ENCODE measurements at places on chromosomes 2 and 18.

DNA sequence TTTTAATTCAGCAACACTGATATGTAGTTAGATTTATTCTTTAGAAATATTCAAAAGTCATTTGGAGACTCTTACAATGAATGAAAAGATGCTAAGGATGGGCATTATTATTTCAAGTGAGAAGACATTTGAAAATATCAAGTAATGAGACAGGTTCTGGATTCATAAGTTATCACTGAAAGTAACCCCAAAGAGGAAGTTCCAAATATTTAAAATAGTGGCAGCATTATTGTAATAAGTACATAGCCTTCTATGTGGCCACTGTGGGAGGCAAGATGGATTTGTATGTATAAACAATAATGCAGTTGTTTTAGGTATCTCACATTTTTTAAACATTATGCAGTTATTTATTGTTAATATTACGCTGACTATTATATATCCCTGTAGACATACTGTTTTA, 29.7 kb downstream of the ZC3H6 start:
- DNase-seq = no peak

DNA sequence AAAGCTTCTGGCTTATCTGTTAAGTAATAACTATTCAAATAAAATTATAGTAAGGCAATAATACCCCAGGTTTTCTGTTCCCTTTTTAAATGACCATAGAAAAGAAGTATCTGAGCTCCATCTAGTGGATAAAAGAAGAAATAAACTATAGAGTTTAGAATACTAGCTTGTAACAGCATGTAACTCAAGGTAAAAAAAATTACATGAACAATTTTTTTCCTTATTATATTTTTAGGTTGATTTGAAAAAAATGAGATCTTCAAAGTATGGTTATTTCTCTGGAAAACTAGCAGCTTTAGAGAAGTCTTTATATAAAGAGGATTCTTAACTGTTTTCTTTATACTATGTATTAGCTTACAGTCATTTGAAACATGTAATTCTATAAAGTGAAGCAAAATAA, 58.1 kb downstream of the NCKAP1 start:
- DNase-seq = peak; percentile 16

DNA sequence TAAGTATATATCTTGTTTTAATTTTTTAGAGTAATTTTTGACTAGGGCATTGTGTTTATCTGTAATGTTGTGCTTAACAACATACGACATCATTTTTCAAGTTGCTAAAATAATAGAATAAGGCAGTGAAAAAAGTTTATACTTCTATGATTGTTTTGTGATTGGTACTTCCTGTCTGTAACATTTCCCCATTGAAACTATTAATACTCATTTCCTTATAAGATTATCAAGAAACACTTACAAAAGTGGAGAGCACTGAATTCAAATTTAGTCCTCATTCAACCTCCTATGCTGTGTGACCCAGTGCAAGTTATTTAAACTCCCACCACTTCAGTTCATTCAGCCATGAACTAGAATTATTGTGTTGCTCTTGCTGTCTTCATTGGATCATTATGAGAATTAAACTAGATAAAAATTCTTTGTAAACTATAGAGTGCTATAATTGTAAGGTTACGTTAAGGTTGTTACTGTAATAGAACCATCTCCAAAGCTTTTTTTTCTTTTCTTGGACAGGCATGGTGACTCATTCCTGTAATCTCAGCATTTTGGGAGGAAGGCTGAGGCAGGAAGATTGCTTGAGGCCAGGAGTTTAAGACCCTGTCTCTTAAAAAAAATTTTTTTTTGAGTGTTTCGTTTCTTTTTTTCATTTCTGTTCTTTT, 2.8 kb downstream of the ETAA1 start:
- DNase-seq = no peak

DNA sequence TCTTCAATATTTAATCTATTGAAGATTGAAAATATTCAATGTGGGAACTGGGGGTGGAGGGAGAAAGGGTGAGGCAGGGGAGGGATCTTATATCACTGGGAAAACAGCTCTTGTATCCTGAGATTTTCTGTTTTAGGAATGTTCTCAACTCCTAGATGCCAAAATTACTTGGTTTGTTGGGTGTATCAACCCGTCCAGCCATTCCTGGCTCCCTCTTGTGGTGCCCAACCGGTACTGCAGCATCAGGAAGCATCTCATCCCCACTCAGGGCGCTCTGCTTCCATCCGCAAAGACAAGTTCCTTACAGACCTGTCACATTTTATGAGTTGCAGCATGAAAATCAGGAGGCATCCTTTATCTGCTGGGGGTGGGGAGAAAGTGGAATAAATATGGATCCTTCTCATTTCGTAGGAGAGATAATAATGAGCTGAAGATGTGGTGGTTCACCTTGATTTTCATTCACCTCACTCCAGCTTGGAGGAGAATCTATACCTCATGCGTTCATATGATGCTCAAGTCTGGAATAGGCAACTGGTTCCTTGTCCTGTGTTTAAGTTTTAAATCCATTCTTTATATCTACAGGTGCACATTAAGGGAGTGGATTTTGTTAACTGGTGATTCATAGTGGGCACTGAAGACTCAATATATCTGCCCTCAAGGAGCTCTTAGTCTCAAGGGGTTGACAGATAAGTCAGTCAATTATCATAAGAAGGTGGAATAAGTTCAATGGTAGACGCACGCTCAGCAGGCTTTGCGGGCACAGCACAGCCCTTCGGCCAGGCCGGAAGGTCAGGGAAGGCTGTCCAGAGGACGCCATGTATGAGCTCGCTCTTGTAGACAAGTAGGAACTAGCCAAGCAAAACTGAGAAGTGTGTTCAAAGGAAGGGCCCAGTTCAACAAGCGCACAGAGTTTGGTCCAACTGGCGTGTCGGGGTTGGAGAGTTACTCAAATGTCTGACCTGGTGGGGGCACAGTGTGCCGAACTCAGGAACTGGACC, 127.3 kb downstream of the RNF144A start:
- DNase-seq = peak; percentile 67

- DNase-seq = no peak
Observed at GRCh38 chr2:233381638-233381995, 27.3 kb downstream of the DGKD start.

DNA sequence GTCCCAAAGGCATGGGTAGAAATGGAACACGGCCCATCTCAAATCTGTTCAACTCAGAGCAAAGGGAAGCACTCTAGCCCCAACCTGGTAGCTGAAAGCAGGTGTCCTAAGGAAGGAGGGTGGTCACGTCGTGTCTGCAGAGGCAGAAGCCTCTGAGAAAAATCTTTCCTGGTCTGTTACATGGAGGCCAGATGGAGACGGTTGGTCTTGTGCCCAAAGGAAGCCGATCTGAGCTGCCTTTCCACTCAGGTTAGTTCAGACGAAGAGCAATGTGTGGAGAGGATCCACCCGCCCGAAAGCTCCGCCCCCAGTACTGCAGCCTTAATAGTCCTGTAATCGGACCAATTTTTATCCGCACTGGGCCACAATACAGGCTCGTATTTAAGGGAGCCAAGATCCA, 54.9 kb upstream of the AMMECR1L start:
- DNase-seq = no peak

DNA sequence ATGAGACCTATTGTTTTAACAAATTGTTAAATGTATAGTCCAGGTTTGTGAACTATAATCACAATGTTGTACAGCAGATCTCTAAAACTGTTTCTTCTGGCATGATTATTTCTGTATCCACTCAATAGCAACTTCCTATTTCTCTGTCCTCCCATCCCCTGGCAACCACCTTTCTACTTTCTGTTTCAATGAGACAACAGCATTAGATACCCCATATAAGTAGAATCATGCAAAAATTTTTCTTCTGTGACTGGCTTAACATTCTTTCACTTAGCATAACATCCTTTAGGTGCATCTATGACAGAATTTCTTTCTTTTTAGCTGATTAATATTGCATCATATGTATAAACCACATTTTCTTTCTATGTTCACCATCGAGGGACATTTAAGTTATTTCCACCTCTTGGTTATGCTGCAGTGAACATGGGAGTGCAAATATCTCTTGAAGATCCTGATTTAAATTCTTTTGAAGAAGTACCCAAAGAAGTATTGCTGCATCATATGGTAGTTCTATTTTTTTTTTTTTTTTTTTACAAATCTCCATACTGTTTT, 713.5 kb downstream of the LRP1B start:
- no peak for DNase-seq

- no peak for DNase-seq
Observed at GRCh38 chr18:31204166-31204565, 41.5 kb upstream of the DSC1 start.

DNA sequence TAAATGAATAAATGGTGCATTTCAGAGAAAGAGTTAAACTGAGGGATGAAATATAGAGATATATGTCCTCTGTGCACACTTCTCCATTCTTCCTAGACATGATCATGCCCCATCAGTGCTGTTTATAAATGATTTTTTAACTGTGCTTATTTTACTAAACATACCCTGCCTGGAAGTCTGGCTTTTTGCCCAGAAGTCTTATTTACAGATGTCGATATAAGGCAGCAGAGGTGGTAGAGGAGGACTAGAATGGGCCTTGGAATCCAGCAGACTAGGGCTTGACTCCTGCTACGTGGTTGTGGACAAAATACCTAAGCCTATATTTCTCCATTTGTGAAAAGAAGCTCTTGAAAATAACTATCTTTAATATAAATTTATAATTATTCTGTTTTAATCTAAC, 355.5 kb downstream of the RAD51AP2 start:
- DNase-seq = no peak

GRCh38 chr2:198587240-198587639, 782.8 kb downstream of the PLCL1 start:
- DNase-seq = no peak

DNA sequence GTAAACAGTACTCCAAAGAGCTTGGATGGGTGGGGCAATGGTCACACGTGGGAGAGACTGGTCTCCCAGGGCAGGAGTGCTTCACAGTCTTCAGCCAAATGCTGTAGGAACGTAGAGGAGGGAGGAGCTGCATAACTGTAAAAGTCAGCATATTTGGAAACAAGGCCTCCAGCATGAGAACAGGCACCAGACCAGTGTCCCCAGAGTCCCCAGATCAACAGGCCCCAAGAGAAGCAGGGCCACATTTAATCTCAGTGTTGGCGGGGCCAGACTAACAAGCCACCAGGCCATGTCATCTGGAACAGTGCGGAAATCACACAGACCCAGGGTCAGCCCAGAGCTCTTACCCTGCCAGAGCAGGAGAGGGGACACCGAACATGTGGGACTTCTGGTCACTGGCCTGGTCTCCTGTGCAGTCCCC, 63.2 kb downstream of the ADCY3 start:
- peak; percentile 48 for DNase-seq

GRCh38 chr2:8219631-8220355, 462.1 kb upstream of the ID2 start:
- DNase-seq = peak; percentile 27

GRCh38 chr2:128305555-128306080, 13.1 kb downstream of the HS6ST1 start:
- no peak for DNase-seq

GRCh38 chr2:30899516-30900054, 92.3 kb upstream of the CAPN13 start:
- no peak for DNase-seq

- DNase-seq = no peak
Observed at GRCh38 chr2:111175615-111176014, 54.9 kb downstream of the BCL2L11 start.

GRCh38 chr2:23381084-23381483, 3.9 kb upstream of the KLHL29 start:
- peak; percentile 55 for DNase-seq

DNA sequence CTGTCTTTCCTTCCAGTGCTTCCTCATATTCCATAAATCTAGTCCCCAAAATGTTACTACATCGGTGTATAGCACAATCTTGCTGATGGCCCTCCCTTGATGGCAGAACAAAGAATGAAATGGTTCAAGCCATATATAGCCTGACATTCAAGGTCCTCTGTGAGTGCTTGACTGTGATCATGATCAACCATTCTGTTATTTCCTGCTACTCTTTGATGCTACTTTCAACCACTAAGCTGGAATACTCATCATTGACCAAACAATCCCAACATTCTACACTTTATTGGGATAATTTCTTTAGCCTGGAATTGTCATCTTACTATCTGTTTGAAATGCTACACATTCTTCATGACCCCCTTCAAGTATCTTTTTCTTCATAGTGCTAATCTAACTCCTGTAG, 633.9 kb downstream of the PLCL1 start:
- no peak for DNase-seq

DNA sequence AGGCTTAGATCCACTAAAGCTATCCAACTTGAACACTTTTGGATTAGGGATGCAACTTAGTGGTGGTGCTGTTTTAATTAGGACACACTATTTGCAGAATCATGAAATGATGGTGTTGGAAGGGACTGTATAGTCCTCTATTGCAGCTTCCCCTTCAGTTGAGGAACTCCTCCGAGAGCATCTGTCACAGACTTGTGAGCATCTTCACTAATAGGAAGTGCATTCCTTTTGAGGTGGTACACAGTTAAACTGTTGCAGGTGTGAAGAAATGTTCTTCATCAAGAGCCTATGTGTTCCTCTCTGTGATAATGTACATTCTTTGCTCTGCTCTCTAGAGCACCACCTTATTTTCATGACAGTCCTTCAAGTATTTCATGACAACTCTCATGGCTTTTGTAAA, 197.4 kb downstream of the CAMKMT start:
- DNase-seq = no peak

DNA sequence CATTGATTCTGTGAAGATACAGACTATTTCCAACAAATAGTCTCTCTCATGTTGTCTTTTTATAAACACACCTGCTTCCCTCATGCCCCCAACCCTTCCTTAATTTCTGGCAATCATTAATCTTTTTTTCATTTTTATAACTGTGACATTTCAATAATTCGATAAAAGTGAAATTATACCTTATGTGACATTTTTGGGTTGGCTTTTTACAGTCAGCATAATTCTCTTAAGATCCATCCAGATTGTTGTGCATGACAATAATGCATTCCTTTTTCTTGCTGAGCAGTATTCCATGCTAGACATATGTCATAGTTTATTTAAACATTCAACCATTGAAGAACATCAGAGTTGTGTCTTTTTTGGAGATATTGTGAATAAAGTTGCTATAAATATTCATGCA, 541.8 kb upstream of the VRK2 start:
- no peak for DNase-seq

DNA sequence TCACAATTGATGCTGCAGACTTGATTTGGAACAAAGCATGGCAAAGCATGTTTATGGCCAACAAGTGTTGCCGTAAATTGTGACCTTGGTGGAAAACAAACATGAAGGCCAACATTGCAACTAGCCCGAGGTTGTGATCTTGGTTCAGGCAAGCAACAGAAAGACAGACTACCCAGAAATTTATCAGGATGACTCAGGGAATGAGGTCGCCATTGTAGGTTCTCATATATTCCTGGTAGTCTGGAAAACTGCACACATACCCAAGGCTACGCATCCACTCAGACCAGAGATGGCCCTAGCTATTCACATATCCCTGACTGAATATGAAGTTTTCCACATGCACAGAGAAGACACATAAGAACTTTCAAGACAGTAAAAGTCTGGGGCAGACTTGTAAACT, 30.1 kb downstream of the CYP1B1 start:
- DNase-seq = no peak

All from AG08396 (cell line).